ENCODE measurements at places on chromosomes 1 and 21. TPM values are rescaled to one million over a fixed set of nuclear protein-coding genes. Genes with fewer than 3 reads are reported as not detected.

SLFNL1 gene
- total RNA-seq, result 0.07 TPM

PLA2G2D gene
- not detected for total RNA-seq

TRABD2B gene
- not detected for total RNA-seq

APP gene
- total RNA-seq, result 46.3 TPM

GRCh38 chr1:65958561-65959350, 166.1 kb downstream of the PDE4B start:
- DNase-seq, result peak; percentile 13
- no peak overlapping the region for H3K27ac ChIP-seq

DNA sequence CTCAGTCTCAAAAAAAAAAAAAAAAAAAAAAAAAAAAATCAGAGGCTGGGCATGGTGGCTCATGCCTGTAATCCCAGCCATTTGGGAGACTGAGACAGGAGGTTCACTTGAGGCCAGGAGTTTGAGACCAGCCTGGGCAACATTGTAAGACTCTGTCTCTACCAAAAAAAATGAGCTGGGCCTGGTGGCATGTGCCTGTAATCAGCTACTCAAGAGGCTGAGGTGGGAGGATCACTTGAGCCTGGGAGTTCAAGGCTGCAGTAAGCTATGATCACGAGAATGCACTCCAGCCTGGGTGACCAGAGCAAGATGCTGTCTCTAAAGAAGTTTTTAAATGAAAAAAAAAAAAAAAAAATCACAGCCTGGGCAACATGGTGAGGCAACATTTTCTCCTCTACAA, 10.3 kb downstream of the SEMA4A start:
- peaks cover 60% of the 10 kb centered on the region for H3K4me1 ChIP-seq
- peaks cover 59% of the 10 kb centered on the region for H3K36me3 ChIP-seq
- no peak overlapping the region for H3K4me3 ChIP-seq
- H3K27ac ChIP-seq, result peak overlapping the region; percentile 53
- no peak for DNase-seq

- no peak for DNase-seq
- peak within 1 kb of the TSS; percentile 48 for H3K4me3 ChIP-seq
- H3K4me1 ChIP-seq, result peaks cover 26% of the 10 kb centered on the region
- no peaks in the 10 kb centered on the region for H3K36me3 ChIP-seq
These were observed at the start of gene NMNAT2 for GRCh38 chr1:183417772-183418491. Gene NMNAT2 (minus strand): TSS chr1:183418380. CDS start chr1:183418267, 113 bp downstream.

DNA sequence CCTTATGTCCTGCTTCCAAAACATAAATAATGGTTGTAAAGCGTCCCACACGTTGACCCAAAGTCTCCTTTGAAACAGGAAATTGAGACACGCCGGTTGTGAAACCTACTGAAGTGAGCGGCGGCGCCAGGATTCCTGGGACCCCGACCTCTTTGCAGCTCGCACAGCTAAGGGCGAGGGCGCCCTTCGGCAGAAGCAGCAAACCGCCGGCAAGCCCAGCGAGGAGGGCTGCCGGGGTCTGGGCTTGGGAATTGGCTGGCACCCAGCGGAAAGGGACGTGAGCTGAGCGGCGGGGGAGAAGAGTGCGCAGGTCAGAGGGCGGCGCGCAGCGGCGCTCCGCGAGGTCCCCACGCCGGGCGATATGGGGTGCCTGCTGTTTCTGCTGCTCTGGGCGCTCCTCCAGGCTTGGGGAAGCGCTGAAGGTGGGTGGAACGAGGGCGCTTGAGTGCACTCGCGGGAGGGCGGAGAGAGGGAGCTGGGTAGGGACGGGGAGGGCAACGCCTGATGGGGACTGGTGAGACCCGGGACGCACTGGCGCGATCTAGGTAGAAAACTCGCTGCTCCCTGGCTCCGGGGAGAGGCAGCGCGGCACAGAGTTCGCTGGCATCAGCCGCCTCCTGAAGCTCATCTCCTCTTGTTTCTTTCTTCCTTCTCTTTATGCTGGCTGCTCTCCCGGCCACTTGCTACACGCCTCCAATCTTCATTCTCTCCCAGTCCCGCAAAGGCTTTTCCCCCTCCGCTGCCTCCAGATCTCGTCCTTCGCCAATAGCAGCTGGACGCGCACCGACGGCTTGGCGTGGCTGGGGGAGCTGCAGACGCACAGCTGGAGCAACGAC, at the start of gene CD1D:
Gene CD1D (plus strand): TSS at position 155 of the 836 bp plus-strand sequence. CDS start 207 bp downstream, at position 362.
- peaks cover 72% of the 10 kb centered on the region for H3K27me3 ChIP-seq
- H3K27ac ChIP-seq, result no peak within 1 kb of the TSS
- peak within 1 kb of the TSS; percentile 63 for H3K4me3 ChIP-seq
- no peaks in the 10 kb centered on the region for H3K36me3 ChIP-seq
- H3K4me1 ChIP-seq, result peaks cover 17% of the 10 kb centered on the region

DNA sequence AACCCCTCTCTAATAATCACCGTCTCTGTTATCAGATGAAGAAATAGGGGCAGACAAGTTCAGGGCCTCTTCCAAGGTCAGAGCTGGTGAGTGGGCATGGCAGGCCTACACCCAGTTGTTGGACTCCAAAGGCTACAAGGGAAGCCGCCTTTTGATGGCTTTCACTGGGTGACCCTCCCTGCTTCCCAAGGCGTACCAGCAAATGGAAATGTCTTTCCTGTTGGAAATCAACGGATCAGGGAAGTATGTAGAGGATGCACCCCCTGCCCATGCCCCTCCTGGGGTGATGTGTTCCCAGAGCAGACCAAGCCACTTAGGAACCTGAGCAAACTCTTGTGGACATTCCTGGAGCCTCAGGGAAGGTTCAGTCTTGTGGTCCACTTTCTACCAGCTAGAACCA, 47.4 kb downstream of the LGR6 start:
- no peak overlapping the region for H3K4me3 ChIP-seq
- H3K27ac ChIP-seq, result no peak overlapping the region
- H3K36me3 ChIP-seq, result no peaks in the 10 kb centered on the region
- H3K4me1 ChIP-seq, result peaks cover 7% of the 10 kb centered on the region

- peaks cover 2% of the 10 kb centered on the region for H3K36me3 ChIP-seq
- H3K27ac ChIP-seq, result no peak overlapping the region
- DNase-seq, result no peak
- H3K4me3 ChIP-seq, result no peak overlapping the region
These were observed 22.6 kb upstream of the SIM2 start for GRCh38 chr21:36676039-36676950.

DNA sequence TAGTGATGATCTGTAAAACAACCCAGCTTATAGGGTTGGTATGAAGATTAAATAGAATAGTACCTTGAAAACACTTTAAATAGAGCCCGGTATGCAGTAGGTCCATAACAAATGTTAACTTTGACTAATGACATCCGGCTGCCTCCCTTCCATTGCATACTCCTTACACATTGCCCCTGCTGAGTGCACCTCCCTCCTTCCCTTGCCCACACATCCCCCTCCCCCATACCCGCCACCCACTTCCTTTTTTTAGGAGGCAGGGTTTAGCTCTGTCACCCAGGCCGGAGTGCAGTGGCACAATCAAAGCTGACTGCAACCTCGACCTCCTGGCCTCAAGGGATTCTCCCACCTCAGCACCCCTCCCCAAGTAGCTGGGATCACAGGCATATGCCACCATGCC, 24.4 kb upstream of the ZC3H12A start:
- peak; percentile 58 for DNase-seq
- peaks cover 8% of the 10 kb centered on the region for H3K4me1 ChIP-seq
- H3K36me3 ChIP-seq, result peaks cover 1% of the 10 kb centered on the region
- peaks cover 9% of the 10 kb centered on the region for H3K27me3 ChIP-seq
- H3K4me3 ChIP-seq, result no peak overlapping the region
- H3K27ac ChIP-seq, result peak overlapping the region; percentile 18

DNA sequence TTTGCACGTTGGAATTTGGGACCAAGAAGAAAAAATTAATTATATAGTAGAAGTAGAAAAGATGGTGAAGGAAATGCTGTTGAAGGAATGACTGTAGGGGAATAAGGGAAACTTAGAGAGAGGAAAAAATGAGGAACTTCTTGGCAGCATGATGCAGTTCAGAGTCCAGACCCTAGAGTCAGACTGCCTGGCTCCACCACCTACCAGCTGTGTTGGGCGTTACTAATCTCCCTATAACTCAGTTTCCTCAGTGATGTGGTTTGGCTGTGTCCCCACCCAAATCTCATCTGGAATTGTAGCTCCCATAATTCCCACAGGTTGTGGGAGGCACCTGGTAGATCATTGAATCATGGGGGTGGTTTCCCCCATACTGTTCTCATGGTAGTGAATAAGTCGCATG, 1.3 kb upstream of the SELP start:
- H3K36me3 ChIP-seq, result peaks cover 9% of the 10 kb centered on the region
- H3K27ac ChIP-seq, result no peak overlapping the region
- H3K4me1 ChIP-seq, result peaks cover 26% of the 10 kb centered on the region
- no peak for DNase-seq
- H3K27me3 ChIP-seq, result no peaks in the 10 kb centered on the region
- H3K4me3 ChIP-seq, result no peak overlapping the region

DNA sequence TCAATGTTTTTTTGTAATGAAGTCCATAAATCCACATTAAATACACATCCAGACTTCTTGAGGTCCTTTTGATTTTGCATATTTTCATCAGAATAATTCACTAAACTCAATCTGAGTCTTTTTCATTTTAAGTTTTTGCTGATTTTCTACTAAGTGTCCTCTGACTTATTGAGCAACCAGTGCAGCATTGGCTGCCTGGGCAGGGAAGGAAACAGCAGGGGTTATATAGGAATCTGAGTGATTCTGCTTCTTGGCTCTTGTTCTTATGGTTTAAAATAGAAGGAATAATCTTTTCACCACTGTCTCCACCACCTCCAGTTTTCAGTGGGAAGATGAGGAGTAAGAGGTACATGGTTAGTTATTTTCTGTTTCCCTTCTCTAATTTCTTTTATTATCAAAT, 88.4 kb downstream of the ST6GALNAC5 start:
- no peak overlapping the region for H3K4me3 ChIP-seq
- H3K27ac ChIP-seq, result no peak overlapping the region

DNA sequence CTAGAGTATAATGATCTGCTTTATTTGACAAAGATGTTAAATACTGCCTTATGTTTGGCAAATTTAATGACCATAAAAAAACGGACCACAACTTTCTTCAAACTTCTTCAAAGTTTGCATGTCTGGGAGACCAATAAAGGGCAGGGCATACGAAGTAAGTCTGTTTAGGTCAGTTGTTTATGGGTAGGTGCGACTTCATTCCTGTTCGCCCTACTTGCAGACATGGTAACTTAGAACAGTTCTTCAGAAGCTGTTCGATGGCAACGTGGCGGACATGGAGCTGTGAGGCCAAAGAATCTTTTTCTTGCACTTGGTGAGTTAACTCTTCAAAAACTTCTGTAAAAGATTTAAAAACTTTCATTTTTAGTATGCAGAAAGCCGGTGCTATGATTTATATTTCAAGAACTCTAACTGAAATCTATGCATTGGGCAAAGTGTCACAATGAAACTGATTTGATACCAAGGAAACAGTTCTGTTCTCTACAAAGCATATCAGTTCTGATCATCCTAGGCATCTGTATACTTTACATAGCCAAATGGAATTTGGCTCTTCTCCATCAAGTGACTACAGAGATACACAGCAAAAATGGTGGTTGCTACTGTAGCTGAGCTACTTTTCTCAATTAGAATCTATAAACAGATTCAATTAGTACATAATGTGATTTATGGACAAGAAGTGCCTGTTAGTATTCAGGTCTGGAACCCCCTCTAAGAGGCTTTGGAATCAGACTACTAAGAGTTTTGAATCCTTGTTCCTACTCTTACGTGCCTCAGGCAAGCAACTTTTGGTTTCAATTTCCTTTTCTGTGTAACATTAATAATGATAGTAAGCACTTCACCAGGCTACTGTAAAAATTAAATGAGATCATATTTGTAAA, 25.7 kb downstream of the C21orf91 start:
- peak overlapping the region; percentile 86 for H3K27ac ChIP-seq
- peak; percentile 30 for DNase-seq
- H3K4me3 ChIP-seq, result peak overlapping the region; percentile 59
- no peaks in the 10 kb centered on the region for H3K27me3 ChIP-seq

- no peak overlapping the region for H3K27ac ChIP-seq
- no peak overlapping the region for H3K4me3 ChIP-seq
- H3K4me1 ChIP-seq, result no peaks in the 10 kb centered on the region
- DNase-seq, result no peak
These were observed 123.6 kb upstream of the KCNJ6 start for GRCh38 chr21:38039841-38040240.

- H3K4me3 ChIP-seq, result no peak overlapping the region
- no peak overlapping the region for H3K27ac ChIP-seq
- peaks cover 1% of the 10 kb centered on the region for H3K36me3 ChIP-seq
- DNase-seq, result no peak
- H3K4me1 ChIP-seq, result no peaks in the 10 kb centered on the region
These were observed 321.0 kb downstream of the LTN1 start for GRCh38 chr21:28671549-28672195.

DNA sequence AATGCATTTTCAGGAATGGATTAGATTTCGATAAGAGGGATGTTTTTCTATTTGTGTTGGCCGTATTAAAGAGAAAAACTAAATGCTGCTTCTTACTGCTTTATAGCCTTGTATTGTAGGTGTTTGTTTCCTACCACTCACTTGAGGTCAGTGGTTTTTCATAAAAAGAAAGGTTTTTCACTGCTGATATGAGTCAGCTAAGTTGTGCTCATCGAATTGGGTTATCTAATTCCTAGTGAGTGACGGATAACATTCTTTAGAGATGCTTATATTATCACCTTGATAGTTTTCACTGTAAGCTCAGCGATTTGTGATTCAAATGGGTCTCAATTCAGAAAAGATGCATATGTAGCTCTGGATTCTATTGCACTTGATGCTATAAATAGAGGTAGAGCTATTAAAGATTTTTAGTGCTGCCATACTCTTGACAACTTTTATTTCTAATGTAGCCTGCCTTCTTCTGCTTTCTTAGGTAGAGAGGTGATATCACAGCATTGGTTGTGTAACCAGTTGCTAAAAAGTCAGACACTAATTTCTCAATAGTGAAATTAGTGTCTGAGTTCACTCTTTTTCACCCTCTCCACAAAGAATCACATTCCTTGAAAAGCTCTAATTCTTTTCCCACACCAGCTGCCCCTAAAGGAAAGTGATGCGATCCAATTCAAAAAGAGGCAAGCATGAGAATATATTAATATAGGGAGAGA, 180.0 kb downstream of the RASAL2 start:
- no peaks in the 10 kb centered on the region for H3K4me1 ChIP-seq
- H3K36me3 ChIP-seq, result no peaks in the 10 kb centered on the region
- H3K27ac ChIP-seq, result no peak overlapping the region
- DNase-seq, result no peak
